ENCODE measurements at places on chromosomes 11 and 22.

GRCh38 chr11:65315204-65315865 is 669 bp downstream of the CDC42EP2 start:
- DNase-seq, result peak; percentile 95

DNA sequence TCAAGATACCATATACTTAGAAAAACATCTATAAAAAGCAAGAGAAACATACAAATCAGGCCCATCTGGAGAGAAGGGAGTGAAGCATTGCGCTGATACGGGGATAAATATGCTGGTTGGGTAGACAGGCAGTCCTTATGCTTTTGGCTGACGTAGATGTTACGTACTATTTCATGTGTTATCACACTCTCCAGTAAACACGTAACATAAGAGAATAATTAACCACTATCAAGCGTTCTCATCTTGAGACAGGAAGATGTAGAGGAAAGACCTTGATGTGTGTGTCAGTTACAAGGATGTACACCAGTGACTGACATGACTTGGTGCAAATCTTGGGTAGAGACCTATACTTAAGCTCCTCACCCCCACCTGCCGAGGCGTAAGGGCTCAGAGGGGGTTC is 86.7 kb upstream of the PRODH start:
- DNase-seq, result no peak

DNA sequence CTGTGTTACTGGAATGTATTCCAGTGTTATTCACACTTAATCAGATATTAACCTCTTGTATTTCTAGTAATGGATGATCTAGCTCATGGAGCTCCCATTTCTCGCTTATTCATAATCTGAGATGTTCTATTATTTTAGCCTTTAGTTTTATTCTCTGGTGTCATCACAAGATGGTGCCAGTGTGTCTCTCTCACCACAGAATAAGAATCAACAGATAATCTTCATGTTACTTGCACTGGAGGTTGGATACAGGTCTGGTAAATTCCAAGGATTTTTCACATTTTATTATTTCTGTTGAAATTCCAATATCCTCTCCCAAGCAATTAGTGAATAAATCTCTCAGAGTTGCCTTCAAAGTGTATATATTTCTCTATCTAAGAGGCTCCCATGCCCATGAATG is 74.6 kb downstream of the CASP12 start:
- no peak for DNase-seq

DNA sequence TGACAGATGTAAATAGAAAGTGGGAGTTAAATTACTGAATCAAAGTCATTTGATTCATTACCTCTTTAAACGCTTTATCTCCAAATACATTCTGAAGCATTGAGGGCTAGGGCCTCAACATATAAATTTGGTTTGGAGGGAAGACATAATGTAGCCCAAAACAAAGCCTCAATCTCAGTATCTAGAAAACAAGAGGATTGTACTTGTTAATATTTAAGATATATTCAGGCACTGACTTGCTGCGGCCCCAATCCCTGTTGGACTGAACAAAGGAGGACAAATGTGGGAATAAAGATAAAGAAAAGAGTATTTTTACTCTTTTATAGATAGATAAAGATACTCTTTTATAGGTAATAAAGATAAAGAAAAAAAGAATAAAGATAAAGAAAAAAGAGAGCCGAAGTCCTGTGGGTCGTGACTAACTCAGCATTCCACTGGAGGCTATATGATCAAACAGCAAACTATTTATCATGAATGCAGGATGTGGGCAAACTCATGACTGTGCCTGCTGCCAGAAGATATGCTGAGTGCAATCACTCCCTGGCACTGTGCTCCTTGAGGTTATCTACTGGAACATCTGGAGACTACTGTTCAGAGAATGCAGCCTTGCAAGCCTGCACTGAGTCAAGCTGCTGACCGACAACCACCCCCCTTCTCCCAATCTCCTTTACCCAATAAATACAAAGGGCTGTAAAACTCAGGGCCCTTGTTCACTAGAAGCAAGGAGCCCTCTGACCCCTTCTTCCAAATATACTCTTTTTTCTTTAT is 6.9 kb downstream of the OR10V1 start:
- no peak for DNase-seq

DNA sequence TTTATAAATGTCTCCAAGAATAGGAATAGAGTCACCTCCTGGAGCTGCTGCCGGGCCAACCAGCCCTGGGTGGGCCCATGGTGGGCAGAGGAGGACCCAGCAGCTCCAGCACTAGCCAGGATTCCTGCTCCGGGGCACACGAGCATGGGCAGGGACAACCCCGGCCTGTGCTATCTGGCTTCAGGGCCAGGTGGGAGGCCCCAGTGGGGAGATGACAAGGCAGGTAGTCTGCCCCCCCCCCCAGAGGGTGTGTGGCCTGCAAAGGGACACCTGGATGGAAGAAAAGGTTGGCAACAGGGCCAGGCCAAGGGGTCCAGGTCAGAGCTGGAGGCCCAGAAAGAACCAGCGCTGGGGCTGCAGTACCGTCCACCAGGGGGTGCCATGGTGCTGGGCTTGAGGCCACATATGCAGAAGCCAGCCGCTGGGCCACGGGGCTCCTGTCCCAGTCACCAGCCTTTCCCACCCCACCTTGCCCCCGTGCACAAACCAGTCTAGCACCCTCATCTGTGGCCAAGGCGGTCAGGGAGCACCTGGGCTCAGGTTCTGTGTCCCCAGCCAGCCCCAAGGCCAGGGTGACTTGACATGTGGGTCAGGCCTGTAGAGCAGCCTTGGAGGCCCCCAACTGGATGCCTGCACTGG is 3.4 kb downstream of the TSPAN32 start:
- DNase-seq, result peak; percentile 94

DNA sequence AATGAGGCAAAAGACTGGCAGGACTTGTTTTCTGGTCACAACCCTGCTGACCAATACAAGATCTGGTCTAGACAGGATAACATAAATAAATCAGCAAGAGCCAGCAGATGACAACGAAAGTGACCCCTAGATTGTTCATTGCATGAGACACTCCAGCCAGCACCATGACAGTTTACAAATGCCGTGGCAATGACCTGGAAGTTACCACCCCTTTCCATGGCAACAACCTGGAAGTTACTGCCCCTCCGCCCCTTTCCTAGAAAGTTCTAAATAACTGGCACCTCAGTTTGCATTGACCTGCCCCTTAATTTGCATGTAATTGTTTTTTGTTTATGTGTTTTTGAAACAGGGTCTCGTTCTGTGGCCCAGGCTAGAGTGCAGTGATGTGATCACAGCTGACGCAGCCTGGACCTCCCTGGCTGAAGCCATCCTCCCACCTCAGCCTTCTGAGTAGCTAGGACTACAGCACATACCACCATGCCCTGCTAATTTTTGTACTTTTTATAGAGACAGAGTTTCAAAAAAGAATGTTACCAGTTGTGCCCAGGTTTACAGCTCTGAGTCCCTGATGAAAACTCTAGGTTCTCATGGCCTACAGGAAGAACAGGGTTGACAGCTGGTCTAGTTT is 38.1 kb upstream of the WT1 start:
- no peak for DNase-seq

GRCh38 chr11:12166299-12167060 is 56.1 kb downstream of the MICAL2 start:
- no peak for DNase-seq

- no peak for DNase-seq
Measured at GRCh38 chr11:58061813-58062212, 31.1 kb downstream of the OR6Q1 start.

GRCh38 chr11:92920331-92920730 is 49.1 kb upstream of the MTNR1B start:
- DNase-seq, result no peak

GRCh38 chr11:5701055-5701577 is 11.5 kb downstream of the TRIM22 start:
- no peak for DNase-seq

- DNase-seq, result no peak
Measured at GRCh38 chr11:130102301-130103249, 32.9 kb downstream of the APLP2 start.

DNA sequence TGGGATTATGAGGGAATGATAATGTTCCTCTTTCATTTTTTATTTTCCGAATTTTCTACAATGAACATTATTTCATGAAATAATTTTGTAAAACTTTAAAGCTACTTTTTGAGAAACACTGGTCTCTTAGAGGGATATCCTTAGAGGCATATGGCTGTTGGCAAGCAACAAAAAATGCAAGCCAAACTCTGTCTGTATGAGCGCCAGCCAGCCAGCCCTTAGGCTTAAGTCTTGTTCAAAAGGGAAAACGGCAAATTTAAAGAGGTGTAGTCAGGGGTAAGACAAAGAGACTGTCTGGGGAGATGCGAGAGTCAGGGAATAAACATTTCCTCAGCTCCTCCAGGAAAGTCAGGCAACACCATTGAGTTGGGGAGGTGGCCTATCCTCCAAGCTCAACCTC is 22.5 kb downstream of the ASCC2 start:
- no peak for DNase-seq

DNA sequence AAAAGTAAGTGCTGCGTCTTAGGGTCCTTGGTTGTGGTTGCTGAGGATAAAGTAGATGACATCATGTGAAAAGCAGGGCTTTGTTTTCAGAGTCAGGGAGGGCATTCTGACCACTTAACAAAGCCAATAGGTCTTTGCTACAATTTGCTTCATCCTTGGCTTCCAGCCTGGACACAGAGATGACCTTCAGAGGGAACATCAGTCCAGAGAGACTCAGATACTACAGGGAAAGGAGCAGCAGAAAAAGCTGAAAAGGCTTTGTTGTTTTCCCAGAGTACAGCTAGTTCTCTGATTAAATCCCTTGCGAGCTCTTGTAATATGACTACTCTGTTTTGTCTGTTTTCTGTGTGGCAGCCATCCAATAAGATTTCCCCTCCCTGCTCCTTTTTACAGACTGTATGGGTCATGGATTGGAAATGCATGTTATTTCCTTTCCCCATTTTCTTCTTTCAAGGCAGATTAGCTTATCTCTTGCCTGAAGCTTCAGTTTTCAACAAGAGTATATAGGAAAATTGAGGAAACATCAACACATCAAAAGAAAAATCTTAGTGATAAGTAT is 31.9 kb downstream of the ATG13 start:
- DNase-seq, result no peak

GRCh38 chr11:120352405-120352804 is 16.2 kb downstream of the ARHGEF12 start:
- DNase-seq, result no peak

DNA sequence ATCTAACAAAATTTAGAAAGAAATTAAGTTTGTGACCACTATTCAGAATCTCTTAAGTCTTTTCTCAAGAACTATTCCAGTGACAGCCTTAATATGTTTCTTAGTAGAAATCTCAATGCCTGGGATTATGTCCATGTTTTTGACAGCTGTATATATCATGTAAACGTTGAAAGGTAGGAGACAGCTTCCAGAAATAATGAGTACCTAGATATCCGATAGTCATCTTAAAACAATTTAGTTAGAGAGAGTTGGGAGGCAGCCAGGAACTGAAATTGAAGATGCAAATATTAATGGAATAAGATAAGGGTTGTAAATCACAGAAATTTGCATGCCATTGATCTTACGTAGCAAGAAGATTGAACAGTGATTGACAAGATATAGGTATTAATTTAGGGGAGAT is 955.2 kb downstream of the JRKL start:
- no peak for DNase-seq

GRCh38 chr22:49027368-49027670 is 800.4 kb downstream of the BRD1 start:
- no peak for DNase-seq

- DNase-seq, result no peak
Measured at GRCh38 chr11:34266090-34266912, 91.5 kb downstream of the ABTB2 start.

DNA sequence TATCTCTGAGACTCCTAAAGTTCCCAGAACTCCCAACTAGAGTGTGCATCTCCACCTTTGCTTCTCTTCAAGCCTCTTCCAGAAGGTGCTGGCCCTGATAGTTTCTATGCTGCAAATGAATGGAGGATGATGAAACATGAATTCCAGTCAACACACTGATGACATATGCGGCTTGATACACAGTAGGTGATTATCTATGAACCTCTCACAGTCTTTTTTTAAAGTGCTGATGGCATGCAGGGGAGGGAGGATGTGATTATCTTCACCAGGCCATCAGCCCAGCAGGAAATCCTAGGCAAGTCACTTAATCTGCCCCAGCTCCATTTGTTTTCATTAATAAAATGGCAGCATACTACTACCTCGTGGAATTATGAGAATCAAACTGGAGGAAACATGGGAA is 548.5 kb downstream of the SOX6 start:
- DNase-seq, result no peak

DNA sequence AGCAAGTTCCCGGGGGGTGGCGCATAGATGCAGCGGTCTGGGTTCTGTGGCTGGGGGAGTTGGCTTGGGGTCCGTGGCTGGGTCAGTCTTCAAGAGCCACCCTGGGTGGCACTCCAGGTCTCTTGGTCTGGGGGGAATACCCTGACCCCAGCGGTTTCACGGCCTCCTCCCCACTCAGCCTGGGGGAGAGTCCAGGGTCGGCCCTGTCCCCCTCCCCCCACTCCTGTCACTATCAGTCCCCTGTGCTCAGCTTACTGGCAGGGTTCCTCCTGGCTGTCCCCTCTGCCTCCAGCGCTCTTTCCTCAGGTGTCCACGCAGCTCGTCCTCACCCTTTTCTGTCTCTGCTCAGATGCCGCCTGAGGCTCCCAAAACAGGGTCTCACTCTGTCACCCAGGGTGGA is 68.5 kb upstream of the PARVG start:
- DNase-seq, result no peak

DNA sequence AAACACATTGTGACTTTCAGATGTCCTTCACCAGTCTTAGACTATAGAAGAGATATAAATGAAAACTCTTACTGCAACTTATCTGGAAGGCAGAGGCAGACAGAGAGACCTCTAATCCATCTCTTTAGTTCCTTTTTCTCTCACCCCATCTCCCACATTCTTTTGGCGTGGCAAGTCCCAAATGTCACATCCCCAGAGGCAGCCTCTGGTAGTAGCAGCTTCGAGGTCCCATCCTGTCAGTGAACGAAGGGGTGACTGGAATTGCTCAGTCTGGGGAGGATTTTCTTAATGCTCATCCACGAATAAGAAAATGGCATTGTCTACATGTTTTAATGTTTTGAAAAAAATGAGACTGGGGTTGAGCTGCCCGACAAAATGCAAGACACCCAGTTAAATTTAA is 201.4 kb downstream of the GRIA4 start:
- no peak for DNase-seq

GRCh38 chr22:45812910-45813309 is 141.3 kb downstream of the ATXN10 start:
- no peak for DNase-seq

DNA sequence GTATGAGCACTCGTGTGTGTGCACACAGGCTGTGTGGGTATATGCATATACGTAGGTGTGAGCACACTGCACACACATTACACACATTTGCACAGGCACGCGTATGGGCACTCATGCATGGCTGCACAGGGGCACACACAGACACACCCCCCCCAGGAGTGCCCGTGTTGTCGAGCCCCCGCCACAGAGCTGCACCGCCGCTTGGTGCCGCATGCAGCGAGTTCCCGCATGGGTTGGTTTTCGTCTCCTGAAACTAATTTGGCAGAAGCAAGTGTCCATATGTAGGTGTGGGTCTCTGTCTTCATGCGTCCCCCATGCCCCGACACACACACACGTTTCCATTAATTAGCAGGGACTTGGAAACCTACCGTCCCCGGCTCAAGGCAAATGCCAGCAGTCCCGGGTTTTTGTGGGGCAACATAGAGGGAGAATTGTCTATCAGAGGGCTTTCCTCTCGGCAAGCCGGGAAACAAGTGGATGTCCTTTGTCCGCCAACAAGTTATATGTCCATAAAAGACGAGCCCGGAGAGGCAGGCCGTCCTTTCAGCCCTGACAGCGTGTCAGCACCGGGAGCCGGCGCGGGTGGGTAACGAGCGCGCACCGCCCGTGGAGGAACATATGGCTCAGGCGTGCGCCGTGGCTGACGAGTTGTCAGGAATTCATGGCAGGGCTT is 1291.7 kb downstream of the BRD1 start:
- DNase-seq, result no peak

- DNase-seq, result no peak
Measured at GRCh38 chr22:23415490-23415851, 164.6 kb downstream of the IGLL1 start.

Measured in osteocyte (in vitro differentiated cells).